ENCODE measurements at places on chromosomes 7 and 10.

GRCh38 chr7:39810204-39810642 is 139.8 kb upstream of the CDK13 start:
- no peak for DNase-seq

GRCh38 chr10:60901561-60902235 is 42.3 kb downstream of the RHOBTB1 start:
- no peak for DNase-seq

DNA sequence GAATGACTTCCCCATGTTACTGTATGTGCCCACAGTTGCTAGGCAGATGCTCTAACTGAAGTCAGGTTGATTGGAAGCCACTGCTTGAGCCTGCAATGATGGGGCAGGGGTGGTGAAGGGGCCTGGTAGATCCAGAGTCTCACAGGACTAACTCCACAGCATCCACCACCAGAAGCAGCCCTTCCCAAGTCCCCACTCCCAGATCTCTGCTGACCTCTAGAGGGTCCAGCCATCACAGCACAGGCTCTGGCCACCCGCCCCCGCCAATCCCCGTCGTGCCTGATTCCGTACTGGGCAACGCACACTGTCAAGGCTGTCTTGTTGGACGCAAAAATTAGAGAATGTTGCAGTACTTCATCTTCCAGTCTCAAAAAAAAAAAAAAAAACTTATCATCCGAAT is 136.8 kb upstream of the PDE1C start:
- DNase-seq, result no peak

DNA sequence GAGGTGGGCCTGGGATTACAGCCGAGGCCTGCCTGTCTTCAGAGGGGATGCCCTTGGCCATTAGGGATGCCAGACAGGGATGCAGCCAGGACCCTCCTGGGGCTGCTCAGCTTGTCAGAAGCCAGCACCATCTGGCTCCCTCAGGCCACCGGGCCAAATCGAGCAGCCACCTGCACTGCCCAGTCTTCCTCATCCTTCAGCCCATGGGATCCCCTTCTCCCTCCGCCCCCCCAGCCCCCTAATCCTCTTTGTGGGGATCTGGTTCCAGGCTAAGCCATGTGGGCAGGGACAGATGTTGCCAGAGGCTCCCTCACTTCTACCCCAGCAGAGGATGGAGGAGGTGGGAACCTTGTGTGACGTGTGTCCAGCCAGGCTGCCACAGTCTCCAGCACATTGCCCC is 137.4 kb upstream of the PPIF start:
- DNase-seq, result no peak

DNA sequence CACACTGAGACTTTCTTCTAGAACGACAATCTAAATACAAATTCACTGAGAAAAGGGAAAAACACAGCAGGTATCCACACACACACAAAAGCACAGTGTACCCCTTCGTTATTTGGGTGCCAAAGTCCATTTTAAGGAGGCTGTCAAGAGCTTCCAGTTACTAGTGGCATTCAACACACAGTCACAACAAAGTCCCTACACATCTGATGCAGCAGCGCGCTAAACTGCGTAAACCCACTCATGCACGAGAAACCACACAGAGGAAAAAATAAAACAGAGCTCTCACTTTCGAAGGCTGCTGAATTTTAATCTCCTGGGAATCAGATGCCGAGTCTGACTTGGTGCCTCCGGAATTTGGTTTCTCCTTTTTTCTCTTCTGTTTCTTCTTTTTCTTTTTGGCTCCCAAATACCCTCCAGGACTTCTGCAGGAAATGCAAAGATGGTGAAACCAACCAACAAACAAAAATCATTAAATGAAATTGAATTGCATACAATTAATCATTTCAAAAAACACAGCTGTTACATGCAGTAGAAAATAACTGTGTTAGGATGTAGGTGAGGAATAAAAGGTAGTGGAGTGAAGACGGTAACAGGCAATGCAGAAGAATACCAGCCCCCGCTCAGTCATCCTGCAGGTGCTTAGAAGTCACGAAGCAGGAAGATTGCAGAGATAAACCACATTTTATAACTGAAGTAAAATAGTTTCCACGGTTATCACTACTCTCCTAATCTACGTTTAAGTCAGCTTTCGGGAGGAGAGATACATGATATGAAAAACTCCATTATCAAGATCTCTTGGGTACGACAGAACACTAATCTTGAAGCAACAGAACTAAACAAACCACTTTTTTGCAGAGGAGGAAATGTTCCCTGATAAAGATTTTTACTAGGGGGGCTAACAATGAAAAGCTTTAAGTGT is 27.1 kb downstream of the NMT2 start:
- DNase-seq, result no peak

GRCh38 chr7:29652556-29652955 is 88.9 kb downstream of the PRR15 start:
- DNase-seq, result no peak

DNA sequence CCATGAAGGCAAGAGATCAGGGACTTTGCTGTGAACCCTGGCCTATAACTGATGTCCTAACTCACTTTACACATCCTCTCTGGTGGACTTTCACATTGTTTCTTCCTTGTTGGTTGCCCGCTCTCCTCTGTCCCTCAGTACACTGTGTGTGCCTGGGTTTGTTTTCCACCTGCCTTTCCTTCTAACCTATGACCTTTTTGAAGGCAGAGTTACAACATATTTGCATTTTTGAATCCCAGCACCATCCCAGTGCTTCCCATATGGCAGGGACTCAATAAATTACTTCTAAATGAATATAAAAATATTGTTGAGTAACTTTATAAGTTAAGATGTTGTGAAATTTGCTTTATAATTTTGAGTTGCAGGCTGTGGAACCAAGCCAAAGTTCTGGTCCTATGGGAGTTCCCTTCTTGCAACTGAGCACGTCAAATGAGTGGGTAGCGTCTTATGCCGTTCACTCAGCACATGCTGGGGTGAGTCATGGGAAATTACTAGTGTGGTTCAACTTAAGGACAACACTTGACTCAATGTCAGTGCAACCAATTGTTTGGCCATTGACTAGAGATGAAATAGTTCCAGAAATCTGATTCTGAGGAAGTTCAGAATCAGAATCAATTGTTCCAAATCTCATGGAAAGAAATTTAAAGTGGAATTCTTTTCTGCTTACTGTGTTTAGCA is 250.9 kb downstream of the TWIST1 start:
- no peak for DNase-seq

All from NCI-H1930 (cell line).